ENCODE measurements at places on chromosomes 6 and 20.

- DNase-seq: no peak
Observed at GRCh38 chr6:49563006-49563886, 12.8 kb downstream of the C6orf141 start.

GRCh38 chr6:20653085-20653479, 118.8 kb downstream of the CDKAL1 start:
- DNase-seq: no peak

DNA sequence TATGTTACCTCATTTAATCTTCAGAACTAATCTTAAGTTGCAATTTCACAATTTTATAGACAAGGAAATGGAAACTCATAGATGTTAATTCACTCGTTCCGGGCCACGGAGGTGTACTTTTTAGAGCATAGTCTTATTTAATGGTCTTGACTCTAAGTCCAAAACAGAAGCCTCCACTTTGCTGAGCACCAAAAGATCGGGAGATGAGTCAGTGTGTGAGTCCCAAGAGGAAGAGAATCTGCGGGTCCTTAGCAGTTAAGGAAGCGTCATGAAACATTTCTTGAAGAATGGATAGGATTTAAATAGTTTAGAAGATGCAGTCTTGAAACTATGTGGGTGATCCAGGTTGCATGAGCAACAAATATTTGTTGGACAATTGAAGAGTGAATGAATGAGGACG, 231.8 kb upstream of the QKI start:
- no peak for DNase-seq

- no peak for DNase-seq
Observed at GRCh38 chr6:151627689-151628444, 134.1 kb downstream of the CCDC170 start.

DNA sequence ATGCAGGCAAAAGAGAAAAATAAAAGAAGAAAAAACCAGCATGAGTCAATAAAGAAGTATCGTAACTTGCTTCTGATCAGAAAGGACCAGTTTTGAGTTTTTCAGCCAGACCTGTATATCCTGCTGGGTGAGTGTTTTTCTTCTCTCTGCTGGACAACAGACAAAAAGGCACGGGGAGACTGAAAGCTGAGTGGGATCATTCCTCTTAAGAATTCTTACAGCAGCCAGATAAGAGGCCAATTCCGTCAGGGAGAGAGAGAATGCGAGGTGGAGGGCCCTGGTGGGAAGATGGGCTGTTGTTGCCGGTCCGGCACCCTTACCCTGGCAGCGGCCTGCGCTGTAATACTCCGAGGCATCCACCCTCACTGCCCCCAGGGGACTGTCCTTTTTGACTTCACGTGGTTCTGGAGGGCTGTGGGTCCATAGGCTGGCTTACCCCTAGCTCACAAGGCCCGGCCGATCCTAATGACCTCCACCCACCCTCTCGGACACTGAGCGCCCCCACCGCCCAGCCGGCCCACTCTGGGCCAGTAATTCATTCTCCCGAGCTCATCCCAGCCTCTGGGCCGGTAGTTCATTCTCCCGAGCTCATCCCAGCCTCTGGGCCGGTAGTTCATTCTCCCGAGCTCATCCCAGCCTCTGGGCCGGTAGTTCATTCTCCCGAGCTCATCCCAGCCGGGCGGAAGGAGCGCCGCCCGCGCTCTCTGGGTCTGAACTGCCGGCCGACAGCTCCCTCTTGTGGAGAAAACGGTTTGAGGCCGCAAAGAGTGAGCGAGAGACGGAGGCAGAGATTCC, 118.3 kb upstream of the SIRPA start:
- DNase-seq: no peak

DNA sequence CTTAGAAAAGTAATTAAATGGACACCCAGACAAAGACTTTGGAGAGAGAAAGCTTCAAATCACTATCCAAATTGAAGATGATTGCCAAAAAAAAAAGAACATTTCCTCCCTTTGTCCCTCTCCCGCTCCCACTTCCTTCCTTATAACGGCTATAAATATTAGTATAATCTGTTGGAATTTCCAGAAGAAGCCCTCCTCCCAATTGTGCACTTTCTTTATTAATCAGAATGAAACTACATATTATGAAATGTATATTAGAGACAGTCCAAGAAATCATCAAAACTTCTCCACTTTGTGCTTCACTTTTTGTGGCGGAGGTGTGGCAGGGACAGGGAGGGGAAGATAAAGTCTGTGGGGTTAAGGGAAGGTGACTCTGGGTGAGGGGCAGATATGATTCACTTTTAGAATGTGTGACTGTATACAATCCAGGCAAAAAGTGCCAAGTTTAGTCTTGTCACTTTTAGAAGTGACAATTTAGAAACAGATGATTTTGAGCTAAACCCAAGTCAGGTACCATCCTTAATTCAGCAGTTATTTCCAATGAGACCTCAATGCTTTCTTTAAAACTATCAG, 195.0 kb upstream of the MARCKS start:
- no peak for DNase-seq

- no peak for DNase-seq
Observed at GRCh38 chr20:59173938-59174491, 10.4 kb downstream of the ZNF831 start.

GRCh38 chr6:168340819-168341218, 21.2 kb upstream of the DACT2 start:
- no peak for DNase-seq

DNA sequence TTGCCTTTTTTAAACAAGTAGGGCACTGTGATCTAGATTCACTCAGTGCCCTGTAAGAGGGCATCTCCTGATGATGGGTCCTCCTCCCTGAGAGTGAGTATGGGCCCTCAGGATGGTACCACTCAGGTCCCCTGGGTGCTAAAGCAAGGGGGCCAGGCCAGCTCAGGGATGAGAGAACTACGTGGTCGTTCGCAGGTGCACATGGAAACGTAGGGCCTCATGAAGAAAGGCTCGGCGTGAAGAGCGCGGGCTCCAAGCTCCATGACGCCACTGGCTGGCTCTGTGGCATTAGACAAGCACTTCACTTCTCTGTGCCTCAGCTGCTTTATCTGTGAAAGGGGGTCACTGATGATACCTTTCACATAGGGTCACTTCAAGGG, 50.7 kb downstream of the SYNJ2 start:
- no peak for DNase-seq
